ENCODE measurements at places on chromosomes 11 and 22.
A peak's percentile ranks its signal among the peaks of the same experiment; 100 is the strongest.

DNA sequence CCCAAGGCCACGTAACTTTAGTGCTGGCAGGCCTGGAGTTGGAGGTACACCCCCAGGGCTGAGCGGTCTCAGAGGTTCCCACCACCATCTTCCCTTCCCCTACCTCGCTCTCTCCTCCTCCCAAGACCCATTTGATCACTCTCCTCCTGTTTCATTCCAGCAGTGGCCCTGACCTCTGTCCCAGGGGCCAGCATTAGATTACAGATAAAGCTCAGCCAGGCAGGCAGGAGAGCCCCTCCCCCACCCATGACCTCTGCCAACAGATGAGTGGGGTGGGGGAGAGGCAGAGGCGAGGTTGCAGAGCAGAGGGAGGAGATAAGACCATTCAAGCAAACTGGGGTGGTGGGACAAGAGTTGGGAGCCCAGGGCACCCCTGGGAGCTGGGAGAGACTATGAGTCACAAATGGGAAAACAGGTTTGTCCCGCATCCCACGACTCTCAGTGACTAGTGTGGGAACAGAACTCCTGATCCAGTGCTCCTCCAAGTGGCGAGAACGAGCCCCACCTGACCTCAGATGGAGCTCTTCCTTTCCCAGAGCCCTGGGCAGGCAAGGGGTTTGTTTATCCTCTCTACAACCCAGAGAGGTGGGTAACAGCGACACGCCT lies 367.9 kb downstream of the MN1 start:
- no peaks in the 10 kb centered on the region for H3K27me3 ChIP-seq
- H3K4me1 ChIP-seq, result no peaks in the 10 kb centered on the region
- no peak for ATAC-seq
- no peaks in the 10 kb centered on the region for H3K36me3 ChIP-seq
- H3K27ac ChIP-seq, result no peak overlapping the region

- no peak overlapping the region for H3K27ac ChIP-seq
- H3K27me3 ChIP-seq, result no peaks in the 10 kb centered on the region
- ATAC-seq, result no peak
- H3K4me3 ChIP-seq, result no peak overlapping the region
- no peaks in the 10 kb centered on the region for H3K36me3 ChIP-seq
Observed at GRCh38 chr11:35105319-35106079, 33.5 kb upstream of the CD44 start.

DNA sequence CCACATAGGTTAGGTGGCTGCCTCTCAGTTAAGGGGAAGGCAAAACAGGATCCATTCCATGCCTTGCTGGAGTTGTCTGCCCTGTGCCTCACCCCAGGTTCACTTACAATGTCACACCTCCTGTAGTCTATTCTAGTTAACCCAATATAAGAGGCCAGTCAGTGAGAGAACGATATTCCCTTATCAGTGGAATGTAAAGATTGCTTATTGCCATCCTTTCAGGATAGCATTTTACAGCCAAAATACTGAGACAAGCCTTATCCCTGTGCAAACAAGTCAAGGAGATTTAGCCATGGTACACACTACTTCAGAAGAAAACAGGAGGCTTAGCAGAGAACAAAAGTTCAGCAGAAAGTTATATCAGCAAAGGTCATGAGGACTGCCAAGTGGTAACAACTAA lies 5.5 kb downstream of the CYP2R1 start:
- H3K4me3 ChIP-seq, result no peak overlapping the region
- ATAC-seq, result no peak
- H3K27me3 ChIP-seq, result no peaks in the 10 kb centered on the region
- H3K27ac ChIP-seq, result peak overlapping the region; percentile 15
- peaks cover 42% of the 10 kb centered on the region for H3K4me1 ChIP-seq

DNA sequence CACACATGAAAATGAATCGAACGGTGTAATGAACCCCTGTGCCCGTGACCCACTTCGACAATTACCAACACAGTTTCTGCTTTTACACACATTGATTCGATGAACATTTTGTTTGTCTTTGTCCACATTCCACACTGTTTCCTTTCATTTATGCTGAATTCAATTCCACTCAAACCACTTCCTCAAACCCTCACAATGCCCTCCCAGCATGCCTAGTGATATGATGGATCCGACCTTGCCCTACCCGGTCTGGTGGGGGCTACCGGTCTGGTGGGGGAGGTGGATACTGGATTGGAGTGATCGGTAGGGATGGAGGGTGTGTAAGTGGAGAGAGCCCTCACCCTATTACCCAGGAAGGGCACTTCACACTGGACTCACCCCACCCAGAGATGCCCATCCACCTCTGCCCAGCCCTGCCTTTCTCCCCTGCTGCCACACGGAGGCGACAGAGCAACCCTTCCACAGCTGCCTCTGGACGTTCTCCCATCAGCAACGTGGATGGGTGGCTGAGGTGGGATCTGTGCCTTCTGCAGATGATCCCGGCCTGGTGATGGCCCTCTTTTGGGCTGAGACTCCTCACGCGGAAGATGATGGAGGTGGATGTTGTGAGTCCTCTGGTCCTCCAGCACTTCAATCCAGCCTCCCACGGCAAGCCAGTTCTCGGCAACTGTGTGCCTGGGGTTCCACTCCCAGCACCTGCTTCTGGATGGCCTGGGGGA lies 33.0 kb upstream of the P2RY2 start:
- H3K27me3 ChIP-seq, result no peaks in the 10 kb centered on the region
- peak overlapping the region; percentile 43 for H3K27ac ChIP-seq
- H3K4me3 ChIP-seq, result peak overlapping the region; percentile 61
- no peaks in the 10 kb centered on the region for H3K36me3 ChIP-seq

DNA sequence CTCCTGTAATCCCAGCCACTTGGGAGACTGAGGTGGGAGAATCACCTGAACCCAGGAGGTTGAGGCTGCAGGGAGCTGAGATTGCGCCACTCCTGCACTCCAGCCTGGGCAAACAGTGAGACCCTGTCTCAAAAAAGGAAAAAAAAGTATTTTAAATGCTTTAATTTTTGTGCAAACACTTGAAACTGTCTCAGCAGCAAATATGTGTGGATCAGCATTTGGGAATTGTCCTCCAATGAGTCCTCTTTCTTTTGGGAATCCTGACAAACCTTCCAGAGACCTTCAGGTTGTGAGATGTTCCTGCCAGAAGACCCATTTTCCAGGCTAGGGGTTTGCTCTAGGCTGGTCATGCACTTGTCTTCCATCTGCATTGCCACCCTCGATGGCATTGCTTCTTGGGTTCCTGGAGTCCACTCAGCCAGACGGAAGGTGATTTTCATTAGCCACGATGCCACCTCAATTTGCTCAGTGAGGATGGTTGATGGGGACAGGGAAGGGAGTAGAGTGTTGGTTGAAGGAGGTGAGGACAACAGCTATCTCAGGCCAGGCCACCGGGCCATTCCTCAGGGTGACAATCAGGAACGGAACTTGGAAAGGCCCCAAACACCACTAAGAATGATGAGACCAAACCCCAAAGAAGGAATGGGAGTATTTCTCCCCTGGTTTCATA lies 55.4 kb downstream of the ST14 start:
- H3K4me1 ChIP-seq, result peaks cover 6% of the 10 kb centered on the region
- ATAC-seq, result no peak
- H3K36me3 ChIP-seq, result peaks cover 7% of the 10 kb centered on the region

- H3K27ac ChIP-seq, result no peak overlapping the region
- H3K36me3 ChIP-seq, result no peaks in the 10 kb centered on the region
- H3K27me3 ChIP-seq, result no peaks in the 10 kb centered on the region
- ATAC-seq, result no peak
- no peaks in the 10 kb centered on the region for H3K4me1 ChIP-seq
Observed at GRCh38 chr11:40037005-40037404, 1422.4 kb downstream of the LRRC4C start.

DNA sequence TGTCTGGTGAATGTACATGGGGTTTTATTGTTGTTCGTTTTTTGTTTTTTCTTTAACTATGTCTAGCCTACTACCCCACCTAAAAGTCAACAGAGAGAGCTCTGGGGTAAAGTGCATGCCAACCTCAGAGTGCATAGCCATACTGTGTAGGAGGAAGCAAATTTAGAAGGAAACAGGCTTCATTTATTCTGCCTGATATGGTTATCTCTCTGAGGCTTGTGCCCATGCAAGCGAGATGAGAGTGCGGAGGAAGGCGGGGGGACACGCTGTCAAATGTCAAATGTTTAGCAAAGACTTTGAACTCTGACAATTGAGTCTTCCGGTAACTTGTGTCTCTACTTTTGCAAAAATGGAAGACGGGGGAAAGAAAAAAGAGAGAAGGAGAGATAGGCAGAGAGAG lies 295.5 kb downstream of the ETS1 start:
- H3K27ac ChIP-seq, result peak overlapping the region; percentile 96
- H3K4me3 ChIP-seq, result peak overlapping the region; percentile 81
- no peaks in the 10 kb centered on the region for H3K36me3 ChIP-seq
- peaks cover 87% of the 10 kb centered on the region for H3K4me1 ChIP-seq
- no peaks in the 10 kb centered on the region for H3K27me3 ChIP-seq
- ATAC-seq, result peak; percentile 81

DNA sequence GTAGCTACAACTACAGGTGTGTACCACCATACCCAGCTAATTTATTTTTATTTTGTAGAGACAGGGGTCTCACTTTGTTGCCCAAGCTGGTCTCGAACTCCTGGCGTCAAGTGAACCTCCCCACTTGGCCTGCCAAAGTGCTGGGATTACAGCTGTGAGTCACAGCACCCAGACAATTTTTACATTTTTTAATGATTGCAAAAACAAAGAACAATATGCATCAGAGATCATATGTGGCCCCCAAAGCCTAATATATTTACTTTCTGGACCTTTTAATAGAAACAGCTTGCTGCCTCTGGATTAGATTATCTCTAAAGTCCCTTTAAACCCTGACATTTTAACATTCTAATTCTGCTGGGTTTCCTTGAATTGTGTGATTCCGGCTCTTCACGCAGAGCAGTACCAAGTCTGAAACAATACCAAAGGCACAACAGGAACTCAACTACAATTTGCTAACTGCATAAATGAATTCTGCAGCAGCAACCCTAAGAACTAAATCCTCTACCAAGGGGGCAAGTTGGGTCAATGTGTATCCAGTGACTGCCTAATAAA lies 25.0 kb downstream of the RAB30 start:
- H3K4me1 ChIP-seq, result peaks cover 63% of the 10 kb centered on the region
- H3K27me3 ChIP-seq, result no peaks in the 10 kb centered on the region
- ATAC-seq, result no peak
- H3K27ac ChIP-seq, result peak overlapping the region; percentile 22
- H3K36me3 ChIP-seq, result peaks cover 23% of the 10 kb centered on the region

DNA sequence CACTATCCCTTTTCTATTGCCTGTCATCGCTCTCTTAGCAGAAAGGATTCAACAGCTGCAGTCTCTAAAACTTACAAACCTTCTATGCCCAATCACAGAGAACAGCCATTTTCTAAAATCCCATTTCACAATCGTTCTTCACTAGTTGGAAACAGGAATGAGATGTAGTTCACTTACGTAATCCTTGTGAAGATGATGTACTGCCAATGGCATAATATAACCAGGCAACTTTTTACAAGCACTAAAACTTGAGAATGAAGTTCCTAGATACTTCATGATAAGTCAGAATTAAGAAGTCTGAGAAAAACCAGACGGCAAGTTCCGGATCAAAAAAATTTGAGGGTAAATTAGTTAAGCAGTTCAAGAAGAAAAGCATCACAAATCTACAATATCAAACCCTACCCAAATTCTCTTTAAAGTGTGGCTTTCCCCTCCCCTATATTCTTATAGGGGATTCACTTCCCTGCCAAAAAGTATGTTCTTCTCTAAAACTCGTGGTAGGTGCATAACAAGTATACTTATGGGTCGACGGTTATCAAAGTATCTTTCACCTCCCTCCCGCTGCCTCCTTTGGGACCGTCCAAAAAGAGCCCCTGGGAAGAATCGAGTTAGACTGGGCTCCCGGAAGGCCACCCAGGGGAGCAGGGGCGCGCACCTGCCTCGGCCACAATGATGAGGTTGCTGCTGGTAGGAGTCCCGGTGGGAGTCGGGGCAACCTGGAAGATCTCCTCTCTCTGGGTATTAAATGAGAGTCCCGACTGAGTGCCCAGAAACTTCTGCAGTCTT lies 666 bp downstream of the MSANTD4 start:
- peak overlapping the region; percentile 77 for H3K27ac ChIP-seq
- peaks cover 40% of the 10 kb centered on the region for H3K4me1 ChIP-seq
- ATAC-seq, result no peak
- H3K4me3 ChIP-seq, result peak overlapping the region; percentile 80

DNA sequence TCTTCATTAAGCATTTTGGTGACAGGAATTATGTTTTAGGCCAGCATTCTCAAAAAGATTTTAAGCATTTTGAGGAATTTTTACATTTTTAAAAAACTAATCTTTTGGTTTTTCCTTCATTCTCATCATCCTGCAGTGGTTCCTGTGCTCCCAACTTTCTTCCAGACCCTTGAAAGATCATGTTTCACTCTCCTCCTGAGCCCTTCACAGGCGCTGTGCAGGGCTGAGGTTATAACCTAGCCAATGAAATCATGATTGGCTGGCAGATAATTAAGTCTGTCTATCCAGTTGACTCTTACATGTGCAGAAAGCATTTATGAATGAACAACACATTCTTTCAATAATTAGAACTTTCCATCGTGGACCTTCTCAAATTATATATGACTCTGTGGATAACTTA lies 226.3 kb downstream of the DDX10 start:
- no peak overlapping the region for H3K4me3 ChIP-seq
- H3K27ac ChIP-seq, result no peak overlapping the region
- peaks cover 6% of the 10 kb centered on the region for H3K4me1 ChIP-seq
- no peaks in the 10 kb centered on the region for H3K36me3 ChIP-seq

DNA sequence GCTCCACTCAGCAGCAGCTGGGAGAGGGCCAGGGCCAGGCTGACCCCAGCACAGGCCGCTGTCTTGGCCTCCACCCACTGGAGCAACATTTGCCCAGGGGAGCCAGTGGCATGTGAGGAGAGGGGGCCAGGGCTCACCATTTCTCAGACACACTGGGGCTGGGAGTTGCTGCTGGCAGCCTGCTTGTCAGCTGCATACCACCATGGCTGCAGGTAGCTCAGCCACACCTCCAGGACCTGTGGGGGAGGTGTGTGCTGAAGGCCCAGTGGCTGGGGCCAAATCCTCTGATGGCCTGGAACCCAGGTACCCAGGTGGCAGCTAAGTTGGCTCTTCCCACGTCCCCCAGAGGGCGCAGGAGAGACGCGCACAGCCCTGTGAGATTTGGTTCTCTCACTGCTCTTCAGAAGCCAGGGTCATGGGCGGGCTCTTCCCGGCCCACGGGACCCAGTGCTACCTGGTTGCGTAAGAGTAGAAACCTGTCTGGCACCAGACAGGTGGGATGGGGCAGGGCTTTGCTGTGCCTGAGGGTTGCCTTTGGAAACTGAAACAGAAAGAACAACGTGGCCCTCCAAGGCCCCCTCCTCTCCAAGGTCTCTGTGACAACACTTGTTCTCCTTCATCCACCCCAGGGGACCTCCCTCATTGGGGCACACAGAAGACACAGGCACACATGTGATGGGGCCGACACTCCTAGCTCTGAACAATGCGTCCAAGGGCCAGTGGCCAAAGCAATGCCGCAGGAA lies 98.8 kb downstream of the MED15 start:
- peak; percentile 68 for ATAC-seq
- no peak overlapping the region for H3K4me3 ChIP-seq

DNA sequence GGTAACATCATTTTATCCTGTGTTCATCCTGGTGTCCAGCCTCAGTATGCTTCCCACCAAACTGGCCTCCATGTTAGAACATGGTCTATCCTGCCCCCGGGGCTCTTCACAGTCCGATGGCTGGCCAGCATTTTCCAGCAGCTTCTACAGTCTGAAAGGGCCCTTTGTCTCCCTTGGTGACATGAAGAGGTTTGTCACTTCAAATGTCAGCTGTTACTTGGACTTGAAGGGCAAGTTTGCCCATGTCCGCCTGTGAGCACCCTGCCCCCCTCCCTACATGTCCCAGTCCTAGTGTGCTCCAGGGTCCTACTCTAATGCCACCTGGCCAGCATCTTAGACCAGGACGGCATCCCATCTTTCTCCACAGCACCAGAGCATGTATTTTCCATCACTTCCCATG lies 24.7 kb downstream of the PATZ1 start:
- H3K36me3 ChIP-seq, result peaks cover 28% of the 10 kb centered on the region
- H3K27me3 ChIP-seq, result no peaks in the 10 kb centered on the region
- no peak for ATAC-seq
- H3K27ac ChIP-seq, result no peak overlapping the region
- no peak overlapping the region for H3K4me3 ChIP-seq
- H3K4me1 ChIP-seq, result no peaks in the 10 kb centered on the region
